ENCODE measurements at places on chromosomes 2 and 18.

DNA sequence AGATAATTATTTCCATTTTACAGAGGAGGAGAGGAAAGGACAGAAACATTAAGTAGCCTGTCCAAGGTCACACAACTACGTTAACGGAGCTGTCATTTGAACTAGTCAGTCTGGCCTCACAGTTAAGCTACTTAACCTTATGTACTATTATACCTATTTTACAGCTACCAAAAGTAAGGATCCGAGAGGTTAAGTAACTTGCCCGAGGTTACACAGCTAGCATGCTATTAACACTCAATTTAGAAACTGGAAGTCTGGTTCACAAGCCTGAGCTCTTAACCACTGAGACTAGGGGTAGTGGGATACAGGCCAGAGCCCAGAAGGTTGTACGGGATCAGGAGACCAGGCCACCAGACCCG is 476 bp downstream of the GLB1L start:
- no peak for DNase-seq

DNA sequence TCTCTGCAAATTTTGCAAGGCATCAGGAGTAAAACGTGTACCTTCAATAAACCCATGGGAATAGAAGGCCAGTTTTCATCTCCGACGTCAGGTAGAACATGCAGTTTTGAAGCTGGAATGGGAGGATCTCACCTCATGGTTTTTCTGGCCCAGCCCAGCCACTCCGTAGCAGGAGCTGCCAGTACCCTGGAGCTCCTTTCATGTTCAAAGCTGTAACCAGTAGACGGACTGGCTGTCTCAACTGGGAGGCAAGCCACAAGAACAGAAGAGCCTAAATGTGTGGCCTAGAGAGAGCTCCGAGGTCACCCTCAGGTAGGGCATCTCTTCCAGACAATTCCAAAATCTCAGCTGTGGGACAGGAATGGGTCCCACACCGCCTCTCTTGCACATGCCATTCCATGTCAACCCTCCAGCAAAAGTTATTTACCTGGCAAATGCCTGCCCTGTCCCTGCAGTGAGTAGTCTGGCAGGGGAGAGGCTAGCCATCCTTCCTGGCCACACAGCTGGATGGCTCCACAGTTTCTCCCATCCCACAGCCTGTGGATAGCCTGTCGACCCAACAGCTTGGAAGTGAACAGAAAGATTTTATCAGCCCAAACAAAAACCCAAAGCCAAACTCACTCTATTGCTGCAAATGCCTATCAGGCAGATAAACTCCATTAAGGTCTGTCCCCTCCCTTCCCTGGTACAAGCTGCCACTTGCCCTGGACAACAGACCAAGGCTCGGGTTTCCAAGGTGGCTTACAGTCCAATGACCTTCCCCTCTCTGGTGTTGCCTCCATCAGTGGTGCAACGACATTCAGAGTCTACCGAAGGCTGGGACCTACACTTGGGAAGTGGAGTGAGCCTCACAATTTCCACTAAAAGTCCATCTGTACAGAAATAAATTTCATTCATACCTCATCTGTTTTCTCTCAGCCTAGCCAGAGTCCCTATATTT is 27.8 kb downstream of the CRACDL start:
- no peak for DNase-seq

DNA sequence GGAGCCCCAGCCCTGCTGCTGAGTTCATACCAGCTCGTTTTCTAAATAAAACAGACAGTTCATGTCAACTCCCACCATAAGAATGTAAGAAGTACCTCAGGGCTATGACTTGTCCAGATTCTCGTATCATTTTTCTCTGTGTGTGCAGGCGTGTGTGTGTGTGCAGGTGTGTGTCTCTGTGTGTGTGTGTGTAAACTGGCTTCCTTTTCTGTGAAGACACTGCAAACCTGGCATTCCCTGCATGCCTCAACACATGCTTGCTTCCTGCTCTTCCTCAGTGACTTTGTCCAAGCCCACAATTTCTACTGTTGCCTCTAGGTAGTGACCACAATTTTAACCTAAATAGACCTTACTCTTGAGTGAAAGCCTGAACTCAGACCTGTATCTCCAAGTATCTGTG is 879.0 kb downstream of the SLC4A3 start:
- no peak for DNase-seq

DNA sequence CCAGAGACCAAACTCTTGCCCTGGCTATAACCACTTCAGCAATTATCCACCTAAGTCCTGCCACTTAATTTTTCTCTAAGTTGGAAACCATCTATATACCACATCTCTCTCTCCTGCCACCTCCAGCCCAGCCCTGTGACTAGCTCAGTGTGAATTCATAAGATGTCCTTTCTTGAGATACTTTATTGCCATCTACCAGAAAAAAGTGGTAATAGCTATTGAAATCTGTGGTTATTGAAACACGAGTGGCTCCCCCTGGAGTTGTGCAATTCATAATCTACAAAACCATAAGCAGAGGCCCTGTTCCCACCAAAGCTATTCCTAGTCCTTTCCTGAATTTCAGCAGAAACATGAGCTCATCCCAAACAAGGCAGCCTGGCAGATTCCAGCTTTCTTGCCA is 324.0 kb downstream of the TXNL1 start:
- peak; percentile 32 for DNase-seq

DNA sequence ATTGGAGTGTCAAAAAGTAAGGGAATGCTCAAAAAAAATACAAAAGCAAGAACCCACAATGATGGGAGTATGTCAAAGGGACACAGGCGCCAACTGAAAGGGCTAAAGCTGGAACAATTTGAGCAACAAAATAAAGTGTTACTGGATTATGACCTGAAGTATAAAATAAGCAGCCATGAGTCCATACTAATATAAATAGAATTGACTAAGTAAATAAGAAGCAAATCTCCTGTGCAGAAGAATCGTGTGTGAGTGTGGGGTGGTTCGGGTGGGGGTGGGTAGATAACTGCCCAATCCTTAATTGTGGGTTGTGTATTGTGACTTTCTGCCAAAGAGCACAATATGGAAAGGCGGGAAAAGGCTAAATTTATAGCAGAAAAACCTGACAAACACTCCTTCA is 23.5 kb downstream of the IRS1 start:
- DNase-seq, result no peak

- DNase-seq, result no peak
Measured at GRCh38 chr2:157946919-157947557, 70.9 kb upstream of the ACVR1 start.

DNA sequence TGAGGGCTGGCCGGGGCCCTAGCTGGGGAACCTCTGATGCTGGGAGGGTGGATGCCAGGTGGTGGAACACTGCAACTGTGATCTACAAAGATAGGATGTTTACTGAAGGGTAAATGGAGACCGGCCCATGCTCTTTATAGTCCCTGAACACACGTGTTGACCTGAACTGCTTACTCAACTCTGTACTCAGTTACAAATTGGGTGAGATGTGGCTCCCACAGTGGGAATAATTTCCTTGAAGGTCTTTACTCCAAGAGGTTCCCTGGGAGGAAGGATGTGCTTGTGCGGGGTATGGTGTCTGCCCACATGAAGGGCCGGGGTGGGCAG is 254.1 kb downstream of the PRKCE start:
- DNase-seq, result no peak
